ENCODE measurements at places on chromosomes 6 and 20.
A peak's percentile ranks its signal among the peaks of the same experiment; 100 is the strongest.

DNA sequence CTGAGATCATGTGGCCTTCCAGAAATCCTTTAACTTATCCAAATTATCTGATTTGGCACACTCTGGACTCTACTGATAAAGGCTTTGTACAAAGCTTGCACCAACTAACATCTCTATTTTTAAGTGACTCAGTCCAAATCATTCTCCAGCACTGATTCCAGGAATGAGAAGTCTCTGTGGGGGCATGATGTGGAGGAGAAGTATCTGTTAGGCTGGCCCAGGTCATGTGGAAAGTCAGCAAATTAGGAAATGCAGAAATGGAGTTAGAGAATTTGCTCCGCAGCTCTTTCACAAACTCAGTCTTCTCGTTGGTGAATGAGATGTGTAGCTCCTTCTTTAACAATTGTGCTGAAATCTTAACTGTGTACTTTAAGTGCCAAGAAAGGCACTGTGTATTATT, 165.7 kb downstream of the ZNF217 start:
- no peak for DNase-seq

GRCh38 chr6:129683601-129684322, 26.2 kb downstream of the ARHGAP18 start:
- DNase-seq = peak; percentile 5

DNA sequence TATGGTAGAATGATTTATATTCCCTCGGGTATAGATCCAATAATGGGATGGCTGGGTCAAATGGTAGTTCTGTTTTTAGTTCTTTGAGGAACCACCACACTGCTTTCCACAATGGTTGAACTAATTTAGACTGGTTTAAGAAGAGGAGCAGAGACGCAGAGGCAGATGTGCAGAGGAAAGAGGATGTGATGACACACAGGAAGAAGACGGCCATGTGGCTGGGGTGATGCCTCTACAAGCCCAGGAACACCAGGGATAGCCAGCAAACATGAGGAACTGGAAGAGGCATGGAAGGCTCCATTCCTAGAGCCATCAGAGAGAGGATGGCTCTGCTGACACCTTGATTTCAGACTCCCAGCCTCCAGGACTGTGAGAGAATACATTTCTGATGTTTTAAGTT, 218.3 kb upstream of the DTNBP1 start:
- DNase-seq = no peak

- peak; percentile 73 for DNase-seq
Measured at GRCh38 chr20:19583532-19584175, 174.4 kb upstream of the RIN2 start.

GRCh38 chr6:38514399-38514798, 125.3 kb downstream of the BTBD9 start:
- DNase-seq = no peak

GRCh38 chr6:163291622-163292021, 122.9 kb upstream of the QKI start:
- no peak for DNase-seq

- DNase-seq = no peak
Measured at GRCh38 chr20:4370851-4371250, 350.9 kb upstream of the PRND start.

DNA sequence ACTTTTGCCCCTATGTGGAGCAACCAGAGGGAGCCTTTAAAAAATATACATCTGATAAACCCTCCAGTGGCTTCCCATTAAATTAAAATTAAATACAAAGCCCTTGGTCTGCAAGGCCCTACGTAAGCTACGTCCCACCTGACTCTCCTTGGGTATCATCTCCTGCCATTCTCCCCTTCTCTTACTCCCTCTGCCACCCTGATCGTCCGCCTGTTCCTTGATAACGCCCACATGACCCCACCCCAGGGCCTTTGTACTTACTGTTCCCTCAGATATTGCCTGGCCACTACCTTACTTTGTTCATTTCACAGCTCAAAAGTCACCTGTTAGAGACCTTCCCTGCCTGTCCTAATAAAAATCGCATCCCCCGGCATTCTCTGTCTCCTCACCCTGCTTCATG, 5.4 kb upstream of the NFATC2 start:
- DNase-seq = no peak

GRCh38 chr6:39086294-39086693, 28.7 kb downstream of the SAYSD1 start:
- no peak for DNase-seq

- no peak for DNase-seq
Measured at GRCh38 chr20:23528867-23529431, 38.0 kb downstream of the CST8 start.

DNA sequence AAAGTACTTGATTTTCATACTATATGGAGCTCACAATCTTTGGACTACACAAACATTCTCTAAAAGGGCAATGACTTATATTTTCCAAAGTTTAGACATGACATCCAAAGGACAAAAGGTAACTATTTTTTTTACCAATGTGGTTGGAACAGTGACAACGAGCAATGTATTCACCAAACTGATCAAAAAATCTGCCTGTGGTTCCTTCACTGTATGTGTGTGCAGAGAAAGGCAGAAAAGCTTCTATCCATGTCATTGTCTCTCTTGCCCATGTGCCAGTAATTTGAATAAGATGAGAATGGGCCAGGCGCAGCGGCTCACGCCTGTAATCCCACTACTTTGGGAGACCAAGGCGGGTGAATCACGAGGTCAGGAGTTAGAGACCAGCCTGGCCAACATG, 25.5 kb downstream of the MCUR1 start:
- DNase-seq = no peak

- peak; percentile 89 for DNase-seq
Measured at GRCh38 chr6:44127186-44128019, at the start of the genes MRPL14 and TMEM63B. TSS of gene MRPL14 (minus strand) at chr6:44127452. CDS start at chr6:44116611, 10,841 bp downstream. TSS of gene TMEM63B (plus strand) at chr6:44127554. CDS start at chr6:44134585, 7,031 bp downstream.

GRCh38 chr6:87697581-87698546, 4.2 kb downstream of the AKIRIN2 start:
- peak; percentile 63 for DNase-seq

GRCh38 chr6:43442935-43443334, 12.4 kb downstream of the DLK2 start:
- no peak for DNase-seq

- peak; percentile 62 for DNase-seq
Measured at GRCh38 chr6:125273965-125274364, 27.8 kb downstream of the HDDC2 start.

- DNase-seq = no peak
Measured at GRCh38 chr20:43954704-43955061, 40.0 kb downstream of the TOX2 start.

- DNase-seq = peak; percentile 66
Measured at GRCh38 chr20:45095805-45096238, 5.1 kb downstream of the KCNS1 start.

- no peak for DNase-seq
Measured at GRCh38 chr6:155077784-155078183, 82.7 kb downstream of the TIAM2 start.

GRCh38 chr20:20680991-20681508, 31.4 kb downstream of the RALGAPA2 start:
- DNase-seq = no peak

DNA sequence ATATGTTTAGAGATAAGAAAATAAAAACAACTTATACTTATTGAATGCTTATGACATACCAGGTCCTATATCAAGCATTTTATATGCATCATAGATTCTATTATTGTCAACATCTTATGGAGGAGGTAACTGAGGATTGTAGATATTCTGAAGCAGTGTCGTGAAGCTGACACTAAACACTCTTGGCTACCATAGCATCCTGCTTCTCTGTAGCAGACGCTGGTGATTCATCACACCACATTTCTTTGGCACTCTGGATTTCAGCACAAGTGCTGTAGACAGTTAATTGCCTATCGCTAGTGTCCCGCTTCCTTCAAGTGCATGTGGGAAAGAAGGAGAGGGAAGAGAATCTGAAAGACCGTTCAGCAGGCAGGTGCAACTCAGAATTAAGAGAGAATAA, 317.1 kb downstream of the PLCB1 start:
- no peak for DNase-seq

DNA sequence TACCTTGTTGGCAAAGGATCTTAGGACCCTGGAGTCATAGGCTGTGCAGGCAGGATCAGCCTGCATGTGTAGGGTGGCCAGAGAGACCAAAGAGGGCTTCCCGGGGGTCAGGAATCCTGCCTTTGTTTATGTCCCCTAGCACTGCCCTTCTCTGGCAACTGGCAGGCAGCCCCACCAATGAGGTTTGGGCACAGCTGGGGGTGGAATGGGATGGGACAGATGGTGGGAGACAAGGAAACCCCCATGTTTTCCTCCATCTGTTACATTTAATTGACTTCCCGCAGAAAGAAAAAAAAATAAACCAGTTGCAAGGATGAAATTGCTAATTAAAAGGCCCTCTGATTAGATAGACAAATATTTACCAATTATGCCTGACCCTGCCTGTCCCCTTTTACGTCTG, 27.6 kb downstream of the CD40 start:
- DNase-seq = no peak

GRCh38 chr20:57346477-57346876, 4.6 kb upstream of the RAE1 start:
- peak; percentile 70 for DNase-seq

DNA sequence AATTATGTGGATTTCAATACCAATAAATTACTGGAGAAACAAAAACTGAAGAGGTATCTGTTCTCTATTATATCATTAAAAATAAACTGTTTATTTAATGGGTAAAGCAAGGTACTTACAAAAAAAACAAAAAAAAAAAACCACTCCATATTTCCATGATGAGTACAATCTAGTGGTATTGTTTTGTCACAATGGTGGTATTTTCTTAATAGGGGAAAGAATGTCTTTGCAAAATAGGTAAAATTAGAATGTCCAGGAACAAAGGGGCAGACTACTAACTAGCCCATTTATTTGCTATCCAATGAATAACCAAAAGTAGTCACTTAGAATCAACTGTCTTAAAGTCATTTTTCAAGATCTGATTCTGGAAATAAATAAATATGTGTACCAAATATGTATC, 92.0 kb downstream of the ARHGAP18 start:
- DNase-seq = no peak

DNA sequence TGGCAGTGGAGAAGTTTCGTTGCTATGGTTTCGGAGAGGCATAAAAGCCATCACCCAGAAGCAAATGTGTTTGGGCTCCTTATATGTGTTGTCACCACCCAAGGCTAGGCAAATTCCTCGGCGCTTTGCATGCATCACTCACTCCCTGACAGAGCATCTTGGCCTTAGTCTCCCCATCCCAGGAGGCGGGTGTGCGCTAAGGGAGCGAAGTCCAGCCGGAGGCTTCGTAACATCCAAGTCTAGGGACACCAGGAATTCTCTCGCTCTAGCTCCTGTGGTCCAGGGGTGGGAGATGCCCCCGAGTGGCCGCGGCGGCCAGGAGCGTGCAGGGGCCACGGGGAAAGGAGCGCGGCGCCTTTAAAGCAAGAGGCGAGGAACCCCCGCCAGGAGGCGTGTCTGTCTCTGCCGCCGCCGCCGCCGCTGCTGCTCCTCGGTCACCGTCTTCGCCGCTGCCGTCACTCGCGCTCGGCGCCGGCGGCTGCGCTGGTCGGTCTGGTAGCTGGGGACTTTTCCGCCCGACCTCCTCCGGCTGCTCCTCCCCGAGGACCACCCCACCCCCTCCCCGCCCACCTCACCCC, at the start of gene GRIK2:
TSS of gene GRIK2 (plus strand) at position 458 of the 578 bp plus-strand sequence.
- peak; percentile 69 for DNase-seq

DNA sequence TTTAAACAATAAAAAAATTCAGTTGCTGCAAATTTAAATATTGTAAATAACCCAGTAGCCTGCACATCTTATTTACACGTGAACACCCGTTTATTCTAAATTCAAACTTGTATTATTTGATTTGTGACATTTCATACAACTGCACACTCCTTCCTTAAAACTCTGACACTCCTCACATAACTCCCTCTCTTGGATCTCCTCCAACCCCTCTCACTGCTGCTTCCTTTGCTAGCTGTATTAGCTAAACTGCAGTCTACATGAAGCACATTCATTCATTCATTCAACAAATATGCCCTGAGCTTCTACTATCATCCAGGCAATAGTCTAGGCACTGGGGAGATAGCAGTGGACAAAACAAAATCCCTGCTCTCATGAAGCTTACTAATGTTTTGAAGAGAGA, 47.0 kb downstream of the FBXL4 start:
- no peak for DNase-seq

GRCh38 chr6:22755605-22756004, 186.2 kb downstream of the HDGFL1 start:
- DNase-seq = peak; percentile 37

DNA sequence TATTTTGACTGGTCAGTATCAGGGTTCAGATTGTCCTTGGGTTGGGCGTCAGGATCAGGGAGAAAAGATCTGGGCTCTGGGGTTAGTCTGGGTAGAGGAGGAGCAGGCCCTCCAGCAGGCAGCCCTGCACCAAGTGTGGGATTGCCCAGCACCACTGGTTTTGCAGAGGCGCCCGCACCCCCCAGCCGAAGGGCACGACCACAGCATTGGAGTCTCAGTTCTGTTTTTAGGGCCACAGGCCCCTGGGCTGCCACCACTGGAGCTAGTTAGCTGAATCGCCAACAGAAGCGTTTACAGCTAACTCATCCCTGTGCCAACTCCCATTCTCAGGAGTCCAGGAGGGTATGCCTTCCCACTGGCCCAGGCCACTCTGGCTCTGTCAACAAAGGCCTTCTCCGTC, 84.2 kb downstream of the TCP11 start:
- no peak for DNase-seq

DNA sequence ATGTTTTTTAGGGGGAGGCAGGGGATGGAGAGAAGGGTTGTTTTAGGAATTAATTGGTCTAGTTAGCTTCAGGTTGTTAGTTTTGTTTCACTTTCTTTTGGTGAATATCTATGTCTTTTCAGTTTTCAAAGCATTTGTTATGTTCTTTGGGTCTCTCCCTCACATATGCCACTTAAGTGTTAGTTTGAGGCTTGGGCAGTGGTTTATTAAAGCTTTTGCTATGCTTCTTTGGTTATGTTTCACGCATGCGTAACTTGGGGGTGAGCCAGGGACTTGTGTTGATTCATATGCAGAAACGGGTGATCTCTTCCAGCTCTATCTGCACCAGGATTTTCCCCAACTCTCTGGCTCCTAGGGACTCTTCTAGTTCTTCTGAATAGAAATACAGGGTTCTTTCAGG, 11.4 kb upstream of the MMS22L start:
- no peak for DNase-seq

DNA sequence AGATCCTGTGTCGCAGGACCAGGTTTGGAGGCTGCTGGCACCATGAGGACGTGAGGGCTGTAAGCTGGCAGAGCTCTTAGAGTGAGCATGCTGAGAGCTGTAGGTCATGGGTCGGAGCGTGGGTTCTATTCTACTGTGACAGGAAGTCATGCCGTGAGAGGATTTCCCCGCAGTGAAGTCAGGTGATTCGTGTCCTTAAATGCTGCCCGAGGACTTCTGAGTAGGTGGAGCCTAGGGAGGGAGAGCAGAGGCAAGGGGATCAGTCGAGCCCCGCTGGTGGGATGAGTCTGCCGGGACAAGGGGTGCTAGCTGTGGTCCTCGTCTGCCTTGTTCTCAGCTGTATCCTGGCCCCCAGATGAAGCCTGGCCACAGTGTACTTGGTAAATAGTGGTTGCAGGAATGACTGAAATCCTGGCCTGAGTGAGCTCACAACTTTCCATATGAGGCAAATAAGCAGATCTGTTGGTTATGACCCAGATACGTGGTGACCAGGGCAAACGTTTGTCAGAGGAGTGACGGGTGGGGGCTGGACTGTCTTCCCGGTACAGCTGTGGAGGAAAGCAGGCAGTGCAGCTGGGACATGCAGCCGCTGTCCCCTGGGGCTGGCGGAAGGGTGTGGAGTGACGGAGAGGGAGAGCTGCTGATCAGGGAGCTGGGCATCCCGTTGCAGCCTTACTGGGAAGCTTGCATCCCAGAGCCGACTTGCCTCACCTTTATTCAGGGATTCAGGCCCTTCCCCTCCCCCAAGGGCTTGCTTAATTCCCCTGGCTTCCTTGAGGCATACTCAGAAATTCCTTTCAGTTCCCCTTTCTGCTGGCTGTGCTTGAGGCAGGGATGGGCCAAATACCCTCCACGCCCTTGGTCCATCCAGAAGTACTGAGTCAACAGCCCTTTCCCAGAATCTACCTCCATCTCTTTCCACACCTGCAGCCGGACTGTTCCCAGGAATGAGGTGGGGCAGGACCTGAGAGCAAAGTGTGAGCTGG, 250.9 kb upstream of the RREB1 start:
- no peak for DNase-seq
